Stimulated activated CD4-positive, alpha-beta T cell treated with anti-CD3 and anti-CD28 coated beads, Interleukin-1b, Interleukin-23, amount 100 ng/mL, for 1 hour (primary cell): ENCODE measurements at places on chromosomes 7 and 10.

DNA sequence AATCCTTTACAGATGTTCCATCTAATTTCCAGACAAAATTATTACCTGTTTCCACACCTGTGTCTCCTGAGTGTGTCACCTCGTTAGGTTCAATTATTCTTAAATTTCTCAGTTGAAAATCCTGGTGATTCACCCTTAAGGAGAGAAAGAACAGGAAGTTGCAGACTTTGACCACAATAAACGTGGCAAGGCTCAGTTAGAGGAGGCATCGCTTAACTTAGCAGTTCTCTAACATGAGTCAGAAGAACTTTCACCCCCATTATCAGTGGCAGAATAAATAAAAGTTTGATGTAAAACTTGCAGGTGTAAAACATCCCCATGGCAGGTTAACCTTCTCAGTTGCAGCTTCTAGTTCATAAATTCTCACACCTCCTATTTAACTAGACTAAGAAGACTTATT is 8.3 kb downstream of the XPNPEP1 start:
- DNase-seq: no peak

- DNase-seq: no peak
These were observed 669.5 kb downstream of the CCSER2 start for GRCh38 chr10:84997870-84998269.

- no peak for DNase-seq
These were observed 470.7 kb upstream of the KLF6 start for GRCh38 chr10:4255751-4256150.

- DNase-seq: no peak
These were observed 271.0 kb upstream of the PODXL start for GRCh38 chr7:131827421-131827820.

- no peak for DNase-seq
These were observed 274.9 kb upstream of the NEBL start for GRCh38 chr10:21171936-21172541.

DNA sequence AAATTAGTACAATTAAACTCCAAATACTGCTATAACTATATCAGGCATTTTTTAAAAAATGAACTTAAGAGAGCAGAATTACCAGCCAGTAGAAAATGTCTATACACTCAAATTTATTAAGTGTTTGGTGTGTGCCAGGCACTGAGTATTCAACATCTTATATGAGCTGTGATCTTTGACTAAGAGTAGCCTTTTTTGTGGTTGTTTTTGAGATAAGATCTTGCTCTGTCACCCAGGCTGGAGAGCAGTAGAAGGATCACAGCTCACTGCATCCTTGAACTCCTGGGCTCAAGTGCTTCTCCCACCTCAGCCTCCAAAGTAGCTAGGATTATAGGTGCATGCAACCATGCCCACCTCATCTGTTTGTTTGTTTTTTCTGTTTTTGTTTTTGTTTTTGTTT is 102.5 kb upstream of the CELF2 start:
- DNase-seq: no peak

DNA sequence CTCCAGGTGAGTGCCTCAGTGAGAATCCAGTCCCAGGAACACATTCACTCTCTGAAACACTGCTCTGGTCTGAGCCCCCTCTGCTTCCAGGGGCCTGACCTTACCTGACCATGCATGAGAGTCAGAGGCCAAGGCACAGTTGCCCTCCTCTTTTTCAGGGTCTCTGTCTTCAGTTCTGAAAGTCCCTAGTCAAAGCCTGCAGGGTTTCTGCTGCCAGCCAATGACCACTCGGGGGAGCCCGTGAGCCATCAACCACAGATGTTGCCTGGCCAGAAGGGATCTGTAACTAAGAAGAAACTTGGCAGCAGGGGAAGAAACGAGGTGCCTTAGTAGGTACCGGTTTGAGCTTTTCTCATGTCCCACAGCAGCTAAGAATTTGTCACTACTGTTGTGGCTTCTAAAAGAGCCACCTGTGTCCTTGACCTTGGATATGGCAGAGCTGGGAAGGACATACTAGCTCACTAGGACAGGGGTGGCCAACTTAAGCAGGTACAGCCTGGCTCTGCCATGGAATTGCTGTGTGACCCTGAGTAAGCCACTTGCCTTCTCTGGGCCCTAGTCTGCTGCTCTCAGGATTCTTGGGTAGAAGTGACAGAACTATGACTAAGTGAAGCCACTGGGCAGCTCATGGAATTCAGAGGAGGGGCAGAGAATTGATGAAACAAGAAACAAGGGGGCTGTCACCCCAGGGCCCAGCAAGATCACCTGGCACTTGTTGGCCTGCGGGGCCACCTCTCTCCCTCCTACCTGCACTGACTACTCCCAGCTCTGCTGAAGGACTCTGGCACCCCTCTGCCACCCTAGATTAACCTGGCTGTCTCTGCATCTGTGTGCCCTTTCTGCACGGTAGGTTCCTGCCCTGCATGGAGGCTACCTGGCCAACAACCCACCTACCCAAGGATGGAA is 83.8 kb upstream of the GPR26 start:
- peak; percentile 20 for DNase-seq

- DNase-seq: no peak
These were observed 133.2 kb downstream of the VPS50 start for GRCh38 chr7:93365341-93365740.

DNA sequence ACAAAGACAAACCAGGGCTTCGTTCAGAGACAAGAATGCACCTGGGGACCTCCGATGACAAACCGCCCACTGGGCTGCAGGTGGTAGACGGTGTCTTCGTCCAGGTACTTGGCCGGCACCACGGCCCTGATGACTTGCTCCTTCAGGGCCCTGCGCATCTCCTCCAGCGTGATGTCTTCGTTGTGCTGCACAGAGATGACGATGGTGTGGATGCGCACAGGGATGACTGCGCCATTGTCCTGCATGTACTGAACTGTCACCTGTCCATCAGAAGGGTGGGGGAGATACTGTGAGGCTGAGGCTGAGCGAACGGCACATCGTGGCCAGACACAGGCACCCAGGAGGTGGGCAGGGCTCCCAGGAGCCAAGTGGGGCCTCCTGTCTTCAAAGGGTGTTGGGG is 13.1 kb downstream of the MAT1A start:
- no peak for DNase-seq

- no peak for DNase-seq
These were observed 84.6 kb downstream of the KMT2C start for GRCh38 chr7:152351168-152351567.

DNA sequence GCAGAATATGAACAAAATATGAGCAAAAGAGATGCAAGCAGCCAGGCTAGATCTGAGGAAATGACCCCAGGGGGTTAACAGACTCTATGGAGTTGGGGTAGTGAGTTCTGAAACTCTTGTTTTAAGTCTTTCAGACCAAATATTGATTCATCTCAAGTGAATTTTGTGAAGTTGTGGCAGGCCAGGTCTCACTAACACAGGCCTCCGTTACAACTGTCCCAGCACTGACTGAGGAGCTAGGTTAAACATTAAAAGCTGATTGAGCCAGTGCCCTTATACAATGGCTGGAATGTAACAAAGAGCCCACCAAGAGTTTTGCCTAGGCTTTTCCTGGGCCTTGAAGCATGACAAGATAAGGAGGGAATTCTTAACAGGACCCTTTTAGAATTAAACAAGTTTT is 192.3 kb upstream of the STK17A start:
- DNase-seq: no peak

DNA sequence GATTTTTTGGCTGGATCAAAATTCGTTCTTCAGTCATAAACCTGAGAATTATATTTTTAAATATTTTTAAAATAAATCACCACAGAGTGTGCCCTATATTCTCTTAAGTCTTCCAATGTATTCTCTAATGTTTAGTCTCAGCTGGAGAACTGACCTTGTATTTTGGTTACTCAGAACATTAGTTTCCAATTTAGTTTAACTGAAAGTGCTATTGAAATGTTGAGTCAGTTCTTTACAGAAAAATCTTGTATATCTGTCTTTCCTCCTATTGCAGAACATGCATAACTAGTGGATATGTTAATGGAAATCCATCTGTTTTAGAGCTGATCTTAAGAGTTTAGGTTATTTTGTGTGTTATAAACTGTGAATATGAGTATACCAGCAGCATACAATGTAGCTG is 422.7 kb upstream of the IGFBP3 start:
- no peak for DNase-seq

DNA sequence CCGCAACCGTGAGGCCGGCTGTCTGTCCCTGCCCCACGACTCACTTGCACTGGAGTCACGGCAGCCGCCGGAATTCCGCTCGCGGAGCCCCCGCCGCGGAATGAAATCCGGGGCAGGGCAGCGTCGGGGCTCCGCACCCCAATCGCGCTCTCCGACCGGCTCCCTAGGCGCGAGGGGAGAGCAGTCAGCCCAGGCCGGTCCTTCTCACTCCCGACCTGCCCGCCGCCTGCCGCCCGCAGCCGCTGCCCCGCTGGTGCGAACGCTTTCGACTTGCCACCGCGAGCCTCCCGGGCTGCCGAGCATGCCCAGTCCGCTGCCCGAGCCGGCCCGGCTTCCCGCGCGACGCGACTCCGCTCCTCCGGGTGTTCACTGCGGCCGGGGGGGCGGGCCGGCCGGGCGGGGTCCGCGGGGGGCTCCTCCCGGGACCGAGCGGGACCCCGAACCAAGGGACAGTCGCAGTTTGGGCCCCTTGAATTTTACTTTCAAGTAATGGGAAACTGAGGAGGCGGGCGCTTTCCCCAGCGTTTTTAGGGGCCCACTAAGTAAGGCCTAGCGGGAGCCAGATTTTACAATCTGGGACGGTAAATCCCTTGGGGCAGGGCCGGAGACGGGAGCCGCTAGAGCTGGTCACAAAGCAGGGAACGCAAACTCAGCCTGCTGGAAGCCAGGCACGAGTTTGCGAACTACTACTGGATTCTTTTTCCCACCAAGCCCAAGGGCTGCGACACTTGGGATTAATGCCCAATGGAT is at the start of gene SGMS1:
Gene SGMS1, minus strand, starts transcription at position 294 of the 750 bp plus-strand sequence. CDS start 279,842 bp downstream, outside the sequence.
- DNase-seq: peak; percentile 65

DNA sequence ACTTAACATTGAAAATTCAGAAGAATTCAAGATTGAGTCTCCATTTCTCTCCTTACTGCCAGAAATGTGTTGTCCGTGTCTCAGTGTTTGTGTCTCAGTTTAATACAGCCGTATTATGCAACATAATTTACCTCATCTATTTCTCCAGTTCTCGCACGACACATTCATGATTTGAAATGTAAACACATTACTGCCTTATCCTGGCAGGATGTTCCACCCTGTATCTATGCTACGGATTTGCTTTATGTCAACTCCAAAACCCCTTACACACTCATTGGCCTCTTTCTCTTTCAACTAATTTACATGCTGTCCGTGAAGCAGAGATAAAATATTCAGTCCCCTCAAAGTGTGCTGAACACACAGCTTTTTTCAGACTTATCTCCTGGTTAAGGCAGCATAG is 653.7 kb upstream of the SEMA3D start:
- no peak for DNase-seq

- DNase-seq: no peak
These were observed 261.6 kb upstream of the AOAH start for GRCh38 chr7:36985866-36986400.

DNA sequence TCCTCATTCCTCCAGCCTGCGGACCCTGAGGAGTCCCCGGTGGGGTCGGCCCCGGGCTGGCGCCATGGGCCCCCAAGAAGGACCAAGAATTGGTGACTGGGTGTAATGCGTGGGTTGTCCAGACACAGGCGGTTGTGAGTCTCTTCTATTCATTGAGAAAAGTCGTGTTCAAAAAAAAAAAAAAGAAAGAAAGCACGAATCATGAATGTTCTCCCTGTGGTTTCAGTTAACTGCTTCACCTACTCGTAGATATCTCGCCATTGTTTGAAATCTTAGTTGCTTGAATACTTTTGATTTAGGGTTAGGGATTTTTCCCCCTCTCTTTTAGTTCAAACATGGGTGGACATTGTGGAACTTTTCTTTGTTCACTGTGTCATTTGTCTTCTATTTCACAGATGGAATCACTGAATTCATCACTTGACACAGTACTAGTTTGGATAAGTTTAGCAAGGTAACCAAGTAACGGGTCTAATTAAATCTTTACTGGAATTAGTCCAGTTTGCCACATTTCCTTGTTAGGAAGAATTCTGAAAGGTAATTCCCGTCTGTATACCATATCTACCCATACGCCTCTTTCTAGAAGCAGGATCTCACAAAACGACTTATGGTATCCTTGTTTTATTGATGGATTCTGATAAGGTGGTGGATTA is 775 bp downstream of the STARD3NL start:
- DNase-seq: no peak
